Right lobe of liver (tissue), 6 donors: ENCODE measurements at places on chromosomes 12 and 14. TPM values are rescaled to one million over a fixed set of nuclear protein-coding genes. Genes with fewer than 3 reads are reported as not detected.

LBHD2 gene
- not detected for total RNA-seq

OR6C2 gene
- not detected for total RNA-seq

DNA sequence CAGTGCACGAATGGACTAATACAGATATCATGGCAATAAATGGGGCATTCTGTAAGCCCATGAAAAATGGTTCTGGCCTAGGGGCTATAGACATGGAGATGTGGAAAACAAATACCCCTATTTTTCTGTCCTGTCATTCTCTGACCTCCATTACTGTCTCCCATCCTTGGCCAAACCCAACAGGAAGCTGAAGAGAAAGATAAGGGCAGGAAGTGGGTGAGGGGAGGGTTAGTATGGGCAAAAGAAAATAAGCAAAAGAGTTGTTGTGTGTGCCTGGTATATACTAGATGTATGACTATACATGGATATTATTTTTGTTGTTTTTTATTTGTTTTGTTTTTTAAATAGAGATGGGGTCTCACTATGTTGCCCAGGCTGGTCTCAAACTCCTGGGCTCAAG lies 339.3 kb downstream of the PCNX1 start:
- no peaks in the 10 kb centered on the region for H3K4me1 ChIP-seq
- DNase-seq = no peak
- H3K4me3 ChIP-seq = no peak overlapping the region
- H3K27ac ChIP-seq = no peak overlapping the region

RD3L gene
- total RNA-seq = not detected

KCNK10 gene
- total RNA-seq = not detected
